ENCODE measurements at places on chromosomes 11 and 22. TPM values are rescaled to one million over a fixed set of nuclear protein-coding genes. Genes with fewer than 3 reads are reported as not detected.

The TREH gene
- total RNA-seq: not detected

DNA sequence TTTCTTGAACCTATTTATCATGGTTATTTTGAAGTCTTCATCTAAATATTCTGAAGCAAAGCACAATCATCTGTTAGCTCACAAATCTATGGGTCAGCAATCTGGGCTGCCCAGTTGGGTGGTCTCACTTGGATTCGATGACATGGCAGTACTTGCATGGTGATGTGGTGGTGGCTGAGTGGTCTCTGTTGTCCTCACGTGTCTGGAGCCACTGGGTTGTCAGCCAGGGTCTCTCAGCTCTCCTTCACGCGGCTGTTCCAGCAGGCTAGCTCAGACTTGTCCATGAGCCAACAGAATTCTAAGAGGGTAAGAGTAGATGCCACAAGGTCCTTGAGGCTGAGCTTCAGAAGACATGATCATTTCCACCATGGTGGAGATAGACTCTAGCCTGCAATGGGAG, 66.4 kb upstream of the KCNQ1OT1 start:
- no peak for DNase-seq

GRCh38 chr22:37674951-37675929, at the start of gene LGALS1:
TSS of gene LGALS1 (plus strand) at chr22:37675636. CDS start at chr22:37675703, 67 bp downstream.
- peak; percentile 79 for DNase-seq

GRCh38 chr11:115471367-115471766, 32.8 kb downstream of the CADM1 start:
- peak; percentile 34 for DNase-seq

DNA sequence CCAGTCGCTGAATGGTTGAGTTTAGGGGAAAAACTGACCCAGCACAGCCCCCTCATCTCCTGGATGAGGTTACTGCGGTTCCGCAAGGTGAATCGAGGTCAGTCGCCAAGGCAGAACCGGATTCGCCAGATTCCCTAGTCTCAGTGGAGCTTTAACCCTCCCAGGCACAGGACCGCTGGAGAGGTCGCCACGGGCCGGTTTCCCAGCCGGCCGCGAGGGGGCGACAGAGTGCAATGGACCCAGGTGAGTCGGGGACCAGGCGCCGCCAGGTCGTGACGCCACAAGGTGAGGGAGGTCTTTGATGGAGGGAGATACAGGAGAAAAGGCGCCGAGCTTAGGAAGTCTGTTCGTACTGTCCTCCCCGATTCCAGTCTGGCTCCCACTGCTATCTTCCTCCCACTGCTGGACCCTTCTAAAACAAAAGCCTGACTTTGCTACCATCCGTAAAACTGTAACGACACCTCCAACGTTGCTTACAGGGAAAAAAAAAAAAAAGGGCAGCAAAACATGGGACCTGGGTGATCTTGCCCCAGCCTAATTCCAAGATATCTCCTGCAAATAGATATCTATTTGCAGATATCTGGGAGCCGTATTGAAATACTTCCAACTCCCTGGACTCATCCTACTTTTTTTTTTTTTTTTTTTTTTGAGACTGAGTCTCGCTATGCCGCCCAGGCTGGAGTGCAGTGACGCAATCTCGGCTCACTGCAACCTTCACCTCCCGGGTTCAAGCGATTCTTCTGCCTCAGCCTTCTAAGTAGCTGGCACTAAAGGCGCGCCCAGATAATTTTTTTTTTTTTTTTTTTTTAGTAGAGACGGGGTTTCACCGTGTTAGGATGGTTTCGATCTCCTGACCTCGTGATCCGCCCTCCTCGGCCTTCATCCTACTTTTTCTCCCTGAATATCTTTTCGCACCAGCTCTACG, 1.4 kb upstream of the GGA1 start:
- peak; percentile 44 for DNase-seq

All from kidney epithelial cell (primary cell).